ENCODE measurements at places on chromosomes 7 and 10. TPM values are rescaled to one million over a fixed set of nuclear protein-coding genes. Genes with fewer than 3 reads are reported as not detected.
A peak's percentile ranks its signal among the peaks of the same experiment; 100 is the strongest.

SFMBT2 gene
- total RNA-seq, result 20.0 TPM

- no peak for DNase-seq
Observed at GRCh38 chr10:53997953-53998352, 803.1 kb downstream of the PCDH15 start.

PAPOLB gene
- total RNA-seq, result not detected

DNA sequence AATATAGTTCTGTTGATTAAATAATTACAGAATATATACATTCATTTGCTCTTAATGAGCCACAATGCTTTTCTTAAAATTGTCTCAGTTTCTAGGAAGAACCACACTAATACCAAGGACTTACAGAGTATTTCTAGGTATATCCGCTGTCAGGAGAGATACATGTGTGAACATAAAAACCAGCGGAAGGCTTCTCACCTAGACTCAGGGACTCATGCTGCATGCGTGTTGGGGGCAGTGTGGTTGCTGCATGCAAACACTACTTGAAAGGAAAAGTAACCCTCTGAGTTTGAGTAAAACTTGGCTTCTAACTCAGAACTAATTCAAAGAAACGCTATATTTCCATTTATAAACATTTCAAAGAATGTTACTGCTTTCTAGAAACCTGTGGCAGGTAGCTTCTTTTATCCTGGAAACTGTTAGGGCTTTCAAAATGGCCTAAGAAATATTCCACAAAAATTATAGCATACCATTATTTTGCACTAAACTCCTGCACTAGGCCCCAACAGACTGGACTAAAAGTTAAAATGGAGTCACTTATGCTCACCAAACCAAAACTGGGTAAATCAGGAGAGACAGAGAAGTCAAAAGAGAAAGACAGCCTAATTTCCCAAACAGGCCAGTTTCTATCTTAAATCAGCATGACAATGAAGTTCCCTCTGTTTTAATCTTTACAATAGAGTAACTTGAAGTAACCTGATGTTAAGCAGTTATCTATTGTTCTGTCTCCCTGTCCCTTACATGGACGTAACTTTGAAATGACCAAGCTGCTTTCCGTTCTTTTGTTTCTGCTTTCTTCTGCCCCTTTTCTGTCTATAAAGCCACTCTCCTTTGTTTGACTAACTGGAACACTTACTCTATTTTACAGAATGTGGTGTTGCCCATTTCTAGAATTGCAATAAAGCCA lies 95.2 kb upstream of the FAM133B start:
- peak; percentile 55 for DNase-seq

DNA sequence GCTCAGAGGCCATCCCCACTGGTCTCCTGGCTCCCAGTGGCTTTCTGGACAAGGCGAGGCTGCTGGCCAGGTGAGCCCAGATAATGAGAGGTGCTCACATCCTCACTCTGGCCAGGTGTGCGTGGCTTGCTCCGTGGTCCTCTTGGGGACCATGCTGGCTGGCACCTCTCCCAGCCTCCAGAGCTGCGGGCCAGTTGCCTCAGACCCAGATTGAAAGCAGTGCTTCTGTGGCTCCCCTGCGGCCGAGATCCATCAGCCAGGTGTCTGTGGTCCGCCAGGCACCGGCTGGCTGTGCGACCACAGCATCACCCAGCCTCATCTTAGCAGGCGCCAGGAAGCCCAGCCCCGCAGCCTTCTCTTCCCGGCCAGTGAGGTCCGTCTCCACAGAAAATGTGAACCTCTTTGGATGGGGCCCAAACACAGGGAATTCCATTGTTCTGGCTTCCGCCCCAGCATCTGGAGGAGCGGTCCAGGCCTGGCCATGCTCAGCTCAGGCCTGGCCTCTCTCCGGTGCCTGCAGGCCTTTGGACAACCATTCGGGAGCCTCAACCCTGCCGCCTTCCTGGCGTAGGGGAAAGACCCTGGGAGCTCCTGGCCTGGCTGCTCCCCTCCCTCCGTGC lies 5.2 kb upstream of the TTYH3 start:
- no peak for DNase-seq

DNA sequence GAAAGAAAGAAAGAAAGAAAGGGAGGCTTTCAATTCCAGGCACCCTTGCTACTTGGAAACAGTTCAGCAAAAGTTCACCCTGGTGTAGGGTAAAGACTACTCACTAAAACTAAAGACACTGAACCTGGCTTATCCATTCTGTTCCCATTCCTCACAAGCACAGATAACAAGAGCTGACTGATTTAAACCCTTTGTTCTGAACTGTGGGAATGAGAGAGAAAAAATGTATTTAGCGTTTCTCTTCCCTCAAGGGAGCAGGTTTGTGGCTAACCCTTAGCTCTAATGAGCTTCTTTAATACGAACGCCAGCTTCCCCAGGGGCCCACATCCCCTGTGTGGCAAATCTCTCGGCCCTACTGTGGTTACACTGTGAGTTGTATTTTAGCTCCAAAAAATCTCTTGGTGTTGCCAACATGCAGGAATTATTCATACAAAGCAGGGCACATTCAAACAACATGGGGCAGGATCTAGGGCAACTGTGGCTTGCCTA lies 23.3 kb downstream of the PRTFDC1 start:
- no peak for DNase-seq

PNLIPRP1 gene
- not detected for total RNA-seq

DNA sequence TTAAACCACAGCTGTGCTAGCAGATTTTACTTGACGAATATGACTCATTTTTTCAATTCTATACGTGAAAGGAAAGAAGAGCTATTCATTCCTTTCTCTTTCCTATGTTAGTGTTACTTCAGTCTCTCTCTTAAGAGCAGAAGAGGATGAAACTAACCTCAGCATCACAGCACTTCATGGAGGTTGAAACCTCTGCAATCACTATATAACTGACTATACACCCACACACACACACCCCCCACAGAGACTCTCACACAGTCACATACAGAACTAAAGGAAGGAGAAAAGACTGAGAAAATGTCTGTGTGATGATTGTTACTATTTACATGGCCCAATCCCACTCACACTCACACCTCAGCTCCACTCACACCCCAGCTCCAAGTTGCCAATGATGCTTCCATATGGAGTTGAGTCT lies 104.2 kb downstream of the KIF20B start:
- no peak for DNase-seq

GPR146 gene
- 10.1 TPM for total RNA-seq

LIPK gene
- not detected for total RNA-seq

- DNase-seq, result no peak
Observed at GRCh38 chr10:79249186-79250121, 97.8 kb upstream of the PPIF start.

C10orf95 gene
- total RNA-seq, result 1.6 TPM

TMEM196 gene
- total RNA-seq, result not detected

- no peak for DNase-seq
Observed at GRCh38 chr7:135584362-135585353, 26.9 kb downstream of the NUP205 start.

- DNase-seq, result no peak
Observed at GRCh38 chr10:3206511-3207157, 34.1 kb upstream of the PITRM1 start.

DNA sequence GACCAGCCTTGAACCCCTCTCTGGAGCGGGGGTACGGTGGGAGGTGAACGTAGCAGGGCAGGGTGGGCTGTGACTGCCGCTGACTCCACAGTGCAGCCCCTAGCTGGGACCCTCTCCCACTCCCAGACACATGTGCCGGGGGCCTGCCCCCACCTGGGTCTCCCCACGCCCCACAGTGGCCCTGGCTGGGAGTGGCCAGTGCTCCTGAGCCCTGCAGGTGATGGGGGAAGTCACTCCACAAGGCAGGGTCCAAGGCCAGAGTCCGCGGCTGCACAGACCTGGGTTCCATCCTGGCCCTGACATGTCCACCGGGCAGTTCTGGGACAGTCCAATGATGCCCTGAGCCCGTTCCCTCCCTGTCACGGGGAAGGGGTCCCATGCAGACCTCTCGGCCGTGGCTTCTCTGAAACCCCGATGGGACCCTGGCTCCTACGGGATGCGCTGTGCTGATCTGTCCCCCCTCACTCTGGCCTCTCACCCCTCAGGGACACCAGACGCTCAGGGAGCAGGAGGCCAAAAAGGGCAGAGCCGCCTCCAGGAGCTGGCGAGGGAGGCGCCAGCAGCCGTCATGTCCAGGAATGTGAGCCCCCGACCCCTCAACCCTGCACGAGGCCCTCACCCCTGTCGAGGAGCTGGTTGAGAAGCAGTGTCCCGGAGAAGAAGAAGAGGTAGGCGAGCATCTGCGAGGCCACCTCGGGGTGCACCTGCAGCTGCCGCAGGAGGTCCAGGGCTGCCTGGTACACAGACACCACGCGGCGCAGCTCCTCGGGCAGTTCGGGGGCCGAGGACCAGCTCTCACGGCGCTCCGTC lies 40.4 kb downstream of the AP5Z1 start:
- no peak for DNase-seq

GRCh38 chr10:58773341-58773740 lies 260.7 kb downstream of the BICC1 start:
- DNase-seq, result no peak

GRCh38 chr10:48309711-48310226 lies 3.3 kb downstream of the MAPK8 start:
- no peak for DNase-seq

GRCh38 chr7:117065571-117066150 lies 112.4 kb downstream of the ST7 start:
- DNase-seq, result no peak

RP9 gene
- total RNA-seq, result 17.7 TPM

All from CD4-positive, alpha-beta memory T cell (primary cell).